Head of caudate nucleus (tissue), 42 donors: ENCODE measurements at places on chromosomes 6 and 20.

DNA sequence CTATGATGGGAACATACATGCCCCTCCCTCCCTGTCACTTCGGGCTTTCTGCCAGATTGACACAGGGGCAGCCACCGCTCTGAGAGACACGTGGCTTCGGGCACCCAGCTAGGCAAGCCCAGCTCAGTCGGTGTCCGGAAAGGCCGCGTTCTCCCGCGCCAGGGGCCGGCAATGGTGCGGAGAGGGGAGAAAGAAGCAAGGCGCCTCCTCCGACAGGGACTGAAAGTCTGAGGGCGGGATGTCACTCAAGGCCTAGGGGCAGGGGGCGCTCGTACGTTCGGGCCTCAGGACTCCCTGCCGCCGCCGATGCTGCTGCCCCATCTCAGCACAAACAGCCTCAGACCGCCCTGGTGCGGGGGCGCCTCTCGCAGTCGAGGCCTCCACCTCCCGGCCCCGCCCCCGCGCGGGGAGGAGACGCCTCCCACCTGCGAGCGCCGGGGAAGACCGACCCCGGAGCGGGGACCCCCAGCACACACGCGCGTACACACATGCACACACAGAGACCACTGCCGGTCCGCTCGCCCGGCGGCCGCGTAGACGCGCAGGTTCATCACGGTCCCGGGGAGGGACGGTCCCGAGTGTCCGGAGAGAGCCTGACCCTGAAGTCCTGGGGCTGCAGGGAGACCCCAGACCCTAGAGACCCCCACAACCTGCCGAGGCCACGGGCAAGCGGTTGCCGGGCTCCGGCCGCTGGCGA lies 1.9 kb downstream of the GRM4 start:
- DNase-seq: peak; percentile 20

- DNase-seq: peak; percentile 28
Observed at GRCh38 chr20:25399037-25399430, 8.4 kb upstream of the ABHD12 start.

DNA sequence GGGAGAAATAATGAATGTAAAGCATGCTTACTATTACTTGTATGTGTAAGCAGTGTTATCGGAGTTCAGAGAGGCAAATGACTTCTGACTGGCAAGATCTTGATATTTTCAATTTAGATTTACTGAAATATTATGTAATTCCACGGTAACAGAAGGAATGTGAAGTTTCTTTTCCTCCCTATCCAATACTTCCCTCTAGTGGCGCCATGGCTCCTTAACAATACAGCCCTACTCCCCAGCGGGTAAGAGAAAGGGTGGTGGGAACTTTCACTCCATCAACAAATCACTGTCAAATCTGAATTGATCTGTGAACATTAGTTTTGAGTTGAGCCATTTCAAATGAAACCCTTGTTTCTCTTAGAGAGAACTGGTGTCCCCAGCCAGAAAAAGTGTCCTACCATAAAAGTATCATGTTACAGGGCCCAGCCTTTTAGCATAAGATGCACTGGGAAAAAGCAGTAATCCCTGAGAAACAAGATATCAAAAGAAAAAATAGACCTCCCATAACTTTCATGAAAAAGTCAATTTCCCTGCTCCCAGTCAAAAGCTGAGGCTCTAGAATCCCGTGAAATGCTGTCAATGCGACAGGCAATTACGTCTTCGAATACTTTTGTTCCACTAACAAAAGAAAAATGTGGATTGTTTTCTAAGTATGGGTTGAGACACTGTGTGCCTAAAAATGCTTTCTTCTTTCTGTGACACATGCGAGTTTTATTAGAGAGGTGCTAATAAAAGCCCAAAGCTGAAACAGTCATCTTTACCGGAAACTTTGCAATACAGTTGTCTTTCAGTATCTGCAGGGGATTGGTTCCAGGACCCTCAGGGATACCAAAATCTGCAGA lies 12.9 kb downstream of the COX7A2 start:
- DNase-seq: peak; percentile 57

DNA sequence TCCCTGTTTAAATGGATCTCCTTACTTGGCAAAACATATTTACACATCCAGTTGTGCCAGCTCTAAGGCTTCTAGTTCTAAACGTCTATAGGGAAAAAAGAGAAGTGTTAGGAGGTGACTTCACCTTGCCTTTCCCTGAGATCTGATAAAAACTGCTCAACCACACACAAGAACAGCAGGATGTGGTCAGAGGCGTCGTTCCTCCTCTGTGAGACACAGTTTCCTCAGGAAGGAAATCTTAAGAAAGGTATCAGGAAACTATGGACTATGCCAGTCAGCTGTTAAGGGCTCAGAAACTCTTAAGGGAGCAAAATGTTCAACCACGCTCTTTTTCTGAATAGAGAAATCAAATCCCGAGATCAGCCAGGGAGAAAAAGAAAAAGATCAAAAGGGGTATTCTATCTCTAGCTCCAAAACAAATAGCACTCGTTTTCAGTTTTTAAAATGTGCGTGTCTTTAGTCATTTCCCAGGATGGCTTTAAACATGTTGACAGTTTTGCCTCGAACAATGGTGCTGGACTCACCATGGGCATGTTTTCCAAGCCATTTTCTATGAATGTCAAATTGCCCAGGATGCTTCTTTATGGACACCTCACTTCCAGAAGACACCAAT lies 154.5 kb downstream of the HACE1 start:
- DNase-seq: no peak

DNA sequence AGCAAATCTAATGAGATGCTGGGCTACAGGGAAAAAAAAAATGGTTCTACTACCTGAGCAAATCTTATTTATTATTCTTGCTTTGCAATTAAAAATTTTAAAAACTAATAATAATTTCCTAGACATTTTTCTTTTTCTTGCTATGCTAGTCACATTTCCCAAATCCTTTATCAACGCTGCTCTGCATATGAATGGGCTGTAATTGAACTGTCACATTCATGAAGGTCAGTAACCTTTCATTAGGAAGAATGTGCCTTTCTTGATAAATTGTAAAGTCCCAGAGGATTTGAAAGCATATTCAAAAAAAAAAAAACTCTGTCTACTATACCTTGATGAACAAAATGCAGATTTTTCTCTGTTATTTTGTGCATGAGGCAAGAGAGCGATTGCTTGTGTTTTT lies 538.7 kb upstream of the ID4 start:
- DNase-seq: no peak
